RWPE1 (cell line): ENCODE measurements at places on chromosomes 13 and 19.
A peak's percentile ranks its signal among the peaks of the same experiment; 100 is the strongest.

- no peak for DNase-seq
Observed at GRCh38 chr13:66430269-66430668, 799.9 kb downstream of the PCDH9 start.

DNA sequence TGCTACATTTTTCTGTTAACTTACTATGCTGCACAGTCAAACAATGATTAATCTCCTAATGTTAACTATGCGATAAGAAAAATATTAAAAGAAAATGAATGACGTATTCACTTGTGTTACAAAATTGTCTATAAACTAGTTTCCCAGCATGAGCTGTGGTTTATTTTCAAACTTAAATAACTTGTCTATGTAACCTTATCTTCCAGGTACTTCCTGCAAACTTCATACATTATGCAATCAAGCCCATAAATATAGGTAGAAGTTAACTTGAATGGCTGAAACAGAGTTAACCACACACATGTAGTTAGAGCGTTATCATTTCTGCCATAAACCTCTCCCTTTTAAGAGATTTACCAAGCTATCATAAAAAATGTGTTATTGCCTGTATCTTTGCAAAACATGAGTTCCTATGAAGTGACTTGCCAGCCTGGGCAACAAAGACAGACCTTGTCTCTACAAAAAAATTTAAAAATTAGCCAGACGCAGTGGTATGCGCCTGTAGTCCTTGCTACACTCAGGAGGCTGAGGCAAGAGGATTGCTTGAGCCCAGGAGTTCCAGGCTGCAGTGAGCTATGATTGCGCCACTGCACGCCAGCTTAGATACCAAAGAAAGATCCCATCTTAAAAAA lies 17.7 kb upstream of the KLF5 start:
- DNase-seq = no peak

GRCh38 chr13:20546556-20546955 lies 20.4 kb upstream of the IFT88 start:
- no peak for DNase-seq

DNA sequence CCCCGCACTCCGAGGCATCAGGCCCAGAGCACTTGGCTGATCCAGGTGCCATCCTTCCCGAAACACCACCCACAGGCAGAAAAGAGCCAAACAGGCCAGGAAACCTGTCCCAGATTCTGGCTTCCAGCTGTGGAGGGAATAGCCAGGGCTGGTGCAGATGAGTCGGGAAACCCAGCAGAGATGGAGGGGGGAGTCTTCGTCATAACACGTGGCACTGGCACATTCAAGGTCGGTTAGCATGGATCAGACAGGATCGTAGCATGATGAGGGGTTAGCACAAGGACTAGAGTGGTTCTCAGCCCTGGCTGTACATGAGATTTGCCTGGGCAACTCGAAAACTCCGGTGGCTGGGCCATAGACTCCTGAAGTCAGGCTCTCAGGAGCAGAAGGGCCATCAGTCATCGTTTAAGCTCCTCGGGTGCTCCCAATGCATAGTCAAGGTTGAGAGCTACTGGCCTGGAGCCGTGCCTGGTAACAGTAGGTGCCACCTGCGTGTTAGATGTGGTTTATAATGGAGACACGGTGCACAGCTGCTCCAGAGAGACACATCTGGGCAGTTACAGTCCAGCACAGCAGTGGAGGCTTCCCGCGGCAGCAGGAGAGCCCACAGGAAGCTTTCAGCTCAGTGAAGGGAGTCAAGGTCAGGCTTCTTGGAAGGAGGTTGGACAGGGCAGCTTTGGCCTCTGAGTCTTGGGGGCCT lies 6.3 kb downstream of the CYTH2 start:
- no peak for DNase-seq

DNA sequence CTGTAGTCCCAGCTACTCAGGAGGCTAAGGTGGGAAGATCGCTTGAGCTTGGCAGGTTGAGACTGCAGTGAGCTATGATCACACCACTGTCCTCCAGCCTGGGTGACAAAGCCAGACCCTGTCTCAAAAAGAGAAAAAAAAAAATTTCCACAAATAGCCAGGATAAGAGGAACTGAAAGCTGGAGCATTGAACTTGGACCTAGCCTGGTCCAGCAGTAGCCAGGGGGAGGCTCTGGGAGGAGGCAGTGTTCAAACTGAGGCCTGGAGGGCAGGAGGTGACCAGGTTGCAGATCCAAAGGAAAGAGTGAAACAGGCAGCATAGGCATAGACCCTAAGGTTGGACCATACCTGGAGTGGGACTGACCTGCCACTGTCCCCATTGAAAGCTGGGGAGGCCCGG lies 26.9 kb upstream of the PIK3R2 start:
- no peak for DNase-seq

DNA sequence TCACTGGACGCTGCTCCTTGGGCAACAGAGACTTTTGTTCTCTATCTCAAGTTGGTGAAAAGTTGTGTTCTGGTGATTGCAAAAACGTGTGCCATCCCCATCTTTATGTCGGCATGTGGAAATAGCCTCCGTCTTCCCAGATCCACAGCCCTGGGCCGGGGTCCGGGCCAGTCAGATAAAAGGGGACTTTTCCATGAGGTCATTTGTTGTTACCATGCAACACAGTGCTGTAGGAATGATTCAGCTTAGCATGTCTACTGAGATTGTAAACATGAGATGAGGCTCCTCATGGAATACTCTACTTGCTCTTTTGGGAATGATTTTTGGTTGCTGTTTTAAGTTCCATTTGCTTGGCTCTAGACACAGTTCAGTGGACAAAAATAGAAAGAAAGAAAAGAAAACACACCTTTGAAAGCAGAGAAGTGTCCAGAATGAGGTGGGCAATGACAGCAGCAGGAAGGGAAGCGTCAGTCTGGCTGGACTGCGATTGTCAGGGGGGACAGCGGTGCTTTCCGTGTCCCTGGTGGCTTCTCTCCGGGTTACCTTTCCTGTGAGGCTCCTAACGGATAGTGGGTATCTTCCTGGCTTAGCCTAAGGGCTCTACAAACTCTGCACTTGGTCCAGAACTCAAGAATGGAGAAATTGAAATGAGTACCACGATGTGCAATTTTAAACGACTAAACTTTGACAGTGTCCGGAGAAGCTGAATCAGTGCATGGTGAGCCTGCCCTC lies 91.6 kb downstream of the TEX29 start:
- DNase-seq = no peak

GRCh38 chr19:48539503-48540096 lies 12.4 kb upstream of the SULT2B1 start:
- DNase-seq = no peak

DNA sequence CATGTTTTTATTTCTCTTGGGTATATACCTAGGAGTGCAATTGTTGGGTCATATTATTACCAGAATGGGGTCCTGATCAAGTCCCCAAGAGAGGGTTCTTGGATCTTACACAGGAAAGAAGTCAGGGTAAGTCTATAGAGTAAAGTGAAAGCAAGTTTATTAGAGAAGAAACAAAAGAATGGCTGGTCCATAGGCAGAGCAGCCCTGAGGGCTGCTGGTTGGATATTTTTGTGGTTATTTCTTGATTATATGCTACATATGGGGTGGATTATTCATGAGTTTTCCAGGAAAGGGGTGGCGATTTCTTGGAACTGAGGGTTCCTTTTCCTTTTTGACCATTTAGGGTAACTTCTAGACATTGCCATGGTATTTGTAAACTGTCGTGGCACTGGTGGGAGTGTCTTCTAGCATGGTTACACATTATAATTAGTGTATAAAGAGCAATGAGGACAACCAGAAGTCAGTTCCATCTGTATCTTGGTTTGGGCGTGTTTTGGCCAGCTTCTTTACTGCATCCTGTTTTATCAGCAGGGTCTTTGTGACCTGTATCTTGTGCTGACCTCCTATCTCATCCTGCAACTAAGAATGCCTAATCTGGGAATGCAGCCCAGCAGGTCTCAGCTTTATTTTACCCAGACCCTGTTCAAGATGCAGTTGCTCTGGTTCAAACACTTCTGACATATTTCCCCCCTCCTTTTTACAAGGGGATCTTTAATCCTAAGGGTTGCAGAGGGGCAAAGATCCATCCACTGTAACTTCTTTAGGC lies 41.1 kb downstream of the CEACAM1 start:
- no peak for DNase-seq

DNA sequence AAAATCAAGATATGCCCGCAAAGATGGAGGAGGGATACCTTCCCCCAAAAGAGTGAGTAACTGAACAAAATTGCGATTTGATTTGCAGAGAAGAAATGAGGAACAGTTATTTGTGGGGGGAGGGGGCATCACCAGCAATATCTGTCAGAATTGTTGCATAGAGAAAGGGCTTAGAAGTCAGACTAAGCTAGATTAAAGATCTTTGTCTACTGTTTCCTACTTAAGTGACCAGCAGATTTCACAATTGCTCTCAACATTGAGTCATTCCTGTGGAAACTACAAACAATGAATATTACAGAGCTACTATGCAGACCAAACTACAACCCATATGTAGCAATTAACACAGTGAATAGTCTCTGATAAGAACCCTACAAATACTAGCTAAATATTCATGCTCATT lies 27.4 kb downstream of the FPR3 start:
- no peak for DNase-seq

DNA sequence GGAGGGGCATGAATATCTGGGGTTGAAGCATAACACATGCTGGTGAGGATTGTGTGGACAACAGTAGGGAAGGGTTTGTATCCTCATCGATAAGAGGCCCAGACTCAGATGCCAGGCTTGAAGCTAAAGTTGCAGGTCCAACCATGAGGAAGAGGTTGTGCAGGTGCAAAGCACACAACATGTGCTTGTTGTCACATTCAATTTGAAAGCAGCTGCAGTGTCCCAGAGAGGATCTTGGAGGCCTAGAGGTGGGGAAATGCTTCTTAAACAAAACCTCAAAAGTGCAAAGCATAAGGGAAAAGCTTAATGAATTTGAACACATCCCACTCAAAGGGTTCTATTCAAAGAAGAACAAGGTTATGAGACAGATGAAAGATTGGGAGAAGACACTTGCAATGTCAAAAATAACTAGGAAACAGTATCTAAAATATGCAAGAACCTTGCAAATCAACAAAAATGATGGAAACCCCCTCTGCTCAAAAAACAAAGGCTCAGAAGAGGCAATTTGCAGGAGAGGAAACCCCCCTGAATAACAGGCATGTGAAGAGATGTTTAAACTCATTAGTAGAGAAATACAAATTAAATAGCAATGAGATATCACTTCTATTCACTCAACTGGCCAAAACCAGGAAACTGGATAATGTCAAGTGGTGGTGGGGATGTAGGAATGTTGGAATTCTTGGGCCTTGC lies 187.1 kb downstream of the KATNAL1 start:
- DNase-seq = no peak

GRCh38 chr19:55241143-55241934 lies 12.8 kb upstream of the TMEM86B start:
- DNase-seq = no peak

GRCh38 chr19:29672933-29673336 lies 7.7 kb downstream of the PLEKHF1 start:
- DNase-seq = no peak

- DNase-seq = no peak
Observed at GRCh38 chr19:39194832-39195542, 1.8 kb upstream of the NCCRP1 start.

GRCh38 chr13:36814465-36814864 lies 4.6 kb upstream of the RFXAP start:
- no peak for DNase-seq

- no peak for DNase-seq
Observed at GRCh38 chr13:43894438-43894837, 14.7 kb downstream of the LACC1 start.

DNA sequence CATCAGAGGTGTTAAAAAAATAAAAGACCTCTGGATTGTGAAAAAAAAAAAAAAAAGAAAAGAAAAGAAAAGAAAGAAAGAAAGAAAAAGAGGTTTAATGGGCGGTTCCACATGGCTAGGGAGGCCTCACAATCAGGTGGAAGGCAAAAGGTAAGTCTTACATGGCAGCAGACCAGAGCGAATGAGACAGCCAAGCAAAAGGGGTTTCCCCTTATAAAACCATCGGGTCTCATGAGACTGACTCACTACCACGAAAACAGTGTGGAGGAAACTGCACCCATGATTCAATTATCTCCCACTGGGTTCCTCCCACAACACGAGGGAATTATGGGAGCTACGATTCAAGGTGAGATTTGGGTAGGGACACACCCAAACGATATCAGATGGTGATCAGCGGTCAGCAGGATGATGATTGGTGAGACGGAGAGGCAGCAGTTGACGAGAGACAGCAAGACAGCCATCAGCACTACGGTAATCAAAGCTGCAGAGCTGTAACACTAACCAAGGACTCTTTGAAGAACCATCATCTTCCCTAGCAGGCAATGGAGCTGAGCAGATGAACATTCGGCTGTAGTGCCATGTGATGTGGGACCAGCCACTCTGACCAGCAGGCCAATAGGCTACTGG lies 3.9 kb upstream of the CD209 start:
- no peak for DNase-seq

- no peak for DNase-seq
Observed at GRCh38 chr13:72246396-72246795, 379.4 kb upstream of the DACH1 start.

GRCh38 chr13:69109891-69110525 lies 997.6 kb upstream of the ATXN8OS start:
- DNase-seq = no peak

DNA sequence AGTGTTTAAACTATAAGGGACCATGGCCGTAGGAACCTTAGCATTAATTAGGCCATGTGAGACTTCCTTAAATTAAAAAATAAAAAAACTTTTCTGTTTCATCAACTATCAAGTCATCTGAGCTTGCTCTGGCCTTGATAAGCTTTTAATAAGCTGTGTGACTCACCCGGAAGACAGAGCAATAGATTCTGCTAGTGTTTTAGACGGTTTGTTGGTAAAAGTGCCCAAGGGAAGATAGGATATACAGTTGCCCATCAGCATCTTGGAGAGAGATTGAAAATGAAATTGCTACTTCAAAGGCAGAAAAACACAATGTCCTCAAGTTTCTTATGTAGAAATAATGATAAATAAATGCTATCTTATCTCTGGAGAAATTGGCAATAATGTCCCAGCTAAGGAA lies 31.2 kb upstream of the RCBTB2 start:
- no peak for DNase-seq

DNA sequence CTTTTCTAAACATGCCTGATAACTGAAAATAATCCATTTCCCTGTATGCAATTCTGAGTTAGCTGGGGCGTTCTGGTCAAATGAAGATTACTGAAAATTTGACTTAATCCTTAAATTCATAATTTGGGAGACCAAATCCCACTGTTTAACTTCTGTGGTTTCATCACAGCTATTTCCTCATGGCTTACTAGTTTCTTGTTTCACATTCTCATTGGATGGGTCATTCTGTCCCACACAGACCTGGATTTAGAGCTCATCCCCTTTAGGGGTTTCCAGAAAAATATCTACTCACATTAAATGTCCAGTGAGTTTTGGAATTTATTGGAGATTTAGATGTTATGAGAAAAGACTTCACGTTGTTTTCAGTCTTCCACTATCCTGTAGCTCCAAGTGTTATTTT lies 709.3 kb upstream of the KLHL1 start:
- DNase-seq = no peak

GRCh38 chr13:22220151-22221135 lies 549.6 kb downstream of the FGF9 start:
- no peak for DNase-seq

GRCh38 chr13:76383676-76384461 lies 502.3 kb downstream of the KCTD12 start:
- DNase-seq = peak; percentile 17
